ENCODE measurements at places on chromosomes 1 and 21.

- DNase-seq = no peak
Observed at GRCh38 chr1:204872262-204872881, 1.7 kb downstream of the NFASC start.

DNA sequence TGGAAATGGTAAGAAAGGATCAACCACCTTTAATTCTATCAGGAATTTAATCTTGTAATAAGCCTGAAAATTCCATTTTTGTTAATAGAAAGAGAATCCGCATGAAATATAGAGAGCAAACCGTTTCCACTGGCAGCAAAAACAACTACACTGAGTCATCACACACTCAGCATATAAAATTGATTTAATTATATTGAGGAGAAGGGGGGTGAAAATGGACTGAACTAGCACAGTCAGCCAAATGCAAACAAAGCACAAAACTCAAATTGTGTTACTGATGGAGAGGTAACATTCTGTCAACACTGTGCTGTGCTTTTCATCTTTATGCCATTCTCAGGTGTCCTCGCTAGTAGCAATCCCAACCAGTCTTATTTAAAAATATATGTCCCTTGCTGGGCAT lies 1583.9 kb downstream of the MRPL39 start:
- DNase-seq = peak; percentile 3

- no peak for DNase-seq
Observed at GRCh38 chr1:232622378-232622777, 7.6 kb downstream of the SIPA1L2 start.

- no peak for DNase-seq
Observed at GRCh38 chr1:53266038-53266437, 27.7 kb upstream of the MAGOH start.

DNA sequence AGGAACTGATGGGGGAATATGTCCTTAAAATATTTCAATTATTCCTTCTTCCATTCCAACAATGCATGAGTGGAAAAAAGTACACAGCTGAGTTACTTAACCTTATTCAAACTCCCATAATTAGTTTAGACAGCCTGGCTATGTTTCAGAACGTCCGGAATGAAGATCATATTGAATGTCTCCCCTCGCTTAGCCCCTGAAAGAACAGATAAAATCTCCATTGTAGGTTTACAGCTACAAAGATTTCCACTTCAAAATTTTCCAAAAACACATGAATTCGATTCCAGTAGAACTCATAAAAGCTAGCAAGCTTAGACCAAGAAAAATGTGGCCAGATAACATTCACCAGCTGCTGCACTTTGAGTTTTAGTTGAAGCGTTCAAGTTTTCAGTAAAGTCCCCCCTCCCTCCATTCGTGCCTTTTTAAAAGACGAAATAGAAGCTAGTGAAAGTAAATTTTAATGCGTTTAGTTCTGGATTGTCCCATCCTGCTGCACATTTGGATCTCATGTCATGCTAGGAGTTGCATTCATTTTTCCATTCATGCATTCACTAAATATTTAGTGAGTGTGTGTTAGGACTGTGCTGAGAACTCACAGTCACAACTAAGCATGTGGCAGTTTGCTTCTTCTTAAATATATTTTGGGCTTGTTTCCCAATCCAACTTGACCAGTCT lies 29.4 kb upstream of the SSX2IP start:
- no peak for DNase-seq

- no peak for DNase-seq
Observed at GRCh38 chr21:26813426-26813998, 31.7 kb downstream of the ADAMTS1 start.

GRCh38 chr1:33142483-33143064 lies 39.3 kb downstream of the TRIM62 start:
- no peak for DNase-seq

DNA sequence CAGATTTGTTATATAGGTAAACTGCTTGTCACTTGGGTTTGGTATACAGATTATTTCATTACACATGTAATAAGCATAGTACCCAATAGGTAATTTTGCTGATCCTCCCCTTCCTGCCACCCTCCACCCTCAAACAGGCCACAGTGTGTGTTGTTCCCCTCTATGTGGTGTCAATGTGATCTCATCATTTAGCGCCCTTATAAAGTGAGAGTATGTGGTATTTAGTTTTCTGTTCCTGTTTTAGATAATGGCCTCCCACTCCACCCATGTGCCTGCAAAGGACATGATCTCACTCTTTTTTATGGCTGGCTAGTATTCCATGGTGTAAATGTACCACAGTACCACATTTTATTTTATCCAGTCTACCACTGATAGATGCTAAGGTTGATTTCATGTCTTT lies 522.1 kb upstream of the LRRC7 start:
- no peak for DNase-seq

GRCh38 chr1:160629286-160630210 lies 17.3 kb downstream of the SLAMF1 start:
- DNase-seq = no peak

- DNase-seq = no peak
Observed at GRCh38 chr1:183633676-183634343, 1.8 kb downstream of the ARPC5 start.

- DNase-seq = no peak
Observed at GRCh38 chr1:201295346-201295745, 12.0 kb downstream of the PKP1 start.

- DNase-seq = no peak
Observed at GRCh38 chr21:35216996-35217395, 167.9 kb upstream of the RUNX1 start.

DNA sequence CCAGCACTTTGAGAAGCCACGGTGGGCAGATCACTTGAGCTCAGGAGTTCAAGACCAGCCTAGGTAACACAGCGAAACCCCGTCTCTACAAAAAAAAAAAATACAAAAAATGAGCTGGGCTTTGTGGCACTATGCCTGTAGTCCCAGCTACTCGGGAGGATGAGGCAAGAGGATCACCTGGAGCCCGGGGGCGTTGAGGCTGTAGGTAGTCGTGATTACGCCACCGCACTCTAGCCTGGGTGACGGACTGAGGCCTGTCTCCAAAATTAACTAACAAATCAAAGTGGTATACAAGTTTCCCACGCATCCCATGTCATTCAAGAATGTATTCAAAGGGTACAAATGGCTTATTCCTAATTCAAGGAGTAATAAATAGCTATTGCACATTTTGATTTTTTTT lies 2.4 kb downstream of the AUNIP start:
- DNase-seq = no peak

GRCh38 chr21:41627428-41627827 lies 119.5 kb upstream of the TMPRSS2 start:
- no peak for DNase-seq

DNA sequence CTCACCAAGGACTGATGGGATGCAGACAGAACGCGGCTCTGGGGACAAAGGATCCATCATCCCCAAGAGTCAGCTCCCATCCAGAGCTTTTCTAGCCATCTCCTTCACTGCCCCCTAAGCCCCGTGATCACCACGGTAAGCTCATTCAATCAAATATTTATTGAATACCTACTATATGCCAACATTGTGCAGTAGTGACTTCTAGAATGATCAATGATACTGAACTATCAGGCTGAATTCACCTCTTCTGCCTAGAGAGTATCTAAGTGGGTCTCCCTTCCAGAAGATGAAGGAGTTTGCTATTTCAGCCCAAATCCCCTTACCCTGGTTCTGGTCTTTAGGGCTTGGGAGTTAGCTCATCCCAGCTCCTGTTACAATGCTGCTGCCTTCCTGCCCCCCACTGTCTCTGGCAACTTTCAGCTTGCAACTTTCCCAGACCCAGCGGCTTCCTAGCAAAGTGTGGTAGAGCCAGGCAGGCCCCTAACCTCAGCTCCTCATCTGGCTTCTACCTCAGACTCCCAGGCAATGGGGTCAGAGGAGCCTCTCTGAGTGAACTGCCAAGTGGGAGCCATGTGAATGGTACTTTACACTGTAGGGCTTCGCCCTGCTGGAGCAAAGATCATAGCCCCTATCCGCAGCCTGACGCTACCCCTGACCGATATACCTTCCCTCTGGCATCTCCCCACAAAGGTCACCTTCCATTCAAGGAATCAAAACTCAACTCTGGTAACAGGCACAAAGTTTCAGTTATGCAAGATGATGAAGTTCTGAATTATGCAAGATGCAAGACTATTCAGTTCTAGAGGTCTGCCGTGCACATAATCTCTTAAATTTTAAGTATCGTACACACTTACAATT lies 20.9 kb downstream of the TMEM53 start:
- DNase-seq = no peak

GRCh38 chr21:40422896-40423635 lies 423.9 kb downstream of the DSCAM start:
- DNase-seq = no peak

DNA sequence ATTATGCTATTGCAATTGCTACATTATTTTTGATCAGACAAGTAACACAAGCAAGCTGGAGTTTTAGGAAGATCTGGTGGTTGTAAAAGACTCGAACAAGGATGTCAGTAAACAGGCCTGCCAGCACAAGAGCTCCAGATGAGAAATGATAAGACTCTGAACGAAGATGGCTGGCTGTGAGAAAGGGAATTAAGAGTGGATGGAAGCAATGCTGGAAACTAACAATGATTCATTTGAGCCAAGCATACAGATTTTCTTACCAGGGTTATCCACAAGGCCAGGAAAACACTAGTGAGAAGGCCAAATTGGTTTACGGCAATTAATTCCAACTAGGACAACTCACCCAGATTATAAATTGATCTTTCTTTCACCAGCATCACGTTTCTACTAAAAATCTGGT lies 54.2 kb downstream of the NRIP1 start:
- DNase-seq = no peak

- no peak for DNase-seq
Observed at GRCh38 chr1:201400212-201400851, 1.2 kb upstream of the LAD1 start.

DNA sequence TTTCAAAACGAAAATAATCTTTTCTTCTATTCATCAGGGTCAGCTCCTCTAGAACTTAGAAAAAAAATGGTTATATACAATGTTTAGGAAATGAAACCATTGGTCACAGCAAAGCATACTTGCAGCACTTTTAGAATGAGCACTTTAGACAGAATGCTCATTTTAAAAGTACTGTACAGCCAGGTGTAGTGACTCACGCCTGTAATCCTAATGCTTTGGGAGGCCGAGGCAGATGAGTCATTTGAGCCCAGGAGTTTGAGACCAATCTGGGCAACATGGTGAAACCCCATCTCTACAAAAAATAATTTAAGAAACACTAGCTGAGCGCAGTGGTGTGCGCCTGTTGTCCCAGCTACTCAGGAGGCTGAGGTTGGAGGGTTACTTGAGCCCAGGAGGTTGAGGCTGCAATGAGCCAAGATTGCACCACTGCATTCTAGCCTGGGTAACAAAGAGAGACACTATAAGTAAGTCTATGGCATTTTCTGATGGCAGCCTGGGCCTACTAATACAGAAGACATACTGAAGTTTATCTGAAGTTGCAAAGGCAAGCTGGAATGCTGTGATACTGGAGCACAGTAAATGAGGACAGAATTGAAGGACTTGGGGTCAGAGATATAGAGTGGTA lies 48.9 kb upstream of the ZNF326 start:
- no peak for DNase-seq

DNA sequence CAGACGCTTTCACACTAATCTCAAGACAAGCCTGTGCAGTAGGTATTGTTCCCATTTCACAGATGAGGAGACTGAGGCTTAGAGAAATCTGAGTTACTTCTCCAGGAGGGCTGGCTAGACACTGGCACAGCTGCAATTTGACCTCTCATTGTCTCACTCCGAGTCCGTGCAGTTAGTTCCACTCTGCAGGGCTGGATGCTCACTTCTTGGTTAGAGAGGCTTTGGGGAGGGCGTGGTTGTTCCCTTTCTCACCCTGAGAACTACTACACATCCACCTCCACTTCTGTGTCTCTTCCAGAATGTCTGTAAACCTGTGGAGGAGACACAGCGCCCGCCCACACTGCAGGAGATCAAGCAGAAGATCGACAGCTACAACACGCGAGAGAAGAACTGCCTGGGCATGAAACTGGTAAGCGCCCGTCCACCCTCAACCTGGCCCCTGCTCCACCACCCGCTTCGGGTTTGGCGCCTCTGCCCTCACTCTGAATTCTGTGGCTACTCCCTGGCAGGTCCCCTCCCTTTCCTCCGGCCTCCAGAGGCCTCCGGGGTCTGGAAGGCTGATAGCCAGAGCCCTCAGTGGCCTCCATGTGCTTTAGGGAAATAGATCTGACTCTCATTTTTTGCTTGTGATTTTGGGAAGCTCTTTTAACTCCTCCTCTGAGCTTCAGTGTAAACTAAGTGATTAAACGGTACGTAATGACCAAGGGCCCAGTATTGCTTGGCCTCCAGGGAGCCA lies 29.1 kb downstream of the EIF2D start:
- DNase-seq = no peak

- DNase-seq = peak; percentile 55
Observed at GRCh38 chr1:2046174-2046917, 3.9 kb upstream of the PRKCZ start.

GRCh38 chr21:43355266-43355924 lies 71.5 kb downstream of the SIK1 start:
- DNase-seq = no peak

DNA sequence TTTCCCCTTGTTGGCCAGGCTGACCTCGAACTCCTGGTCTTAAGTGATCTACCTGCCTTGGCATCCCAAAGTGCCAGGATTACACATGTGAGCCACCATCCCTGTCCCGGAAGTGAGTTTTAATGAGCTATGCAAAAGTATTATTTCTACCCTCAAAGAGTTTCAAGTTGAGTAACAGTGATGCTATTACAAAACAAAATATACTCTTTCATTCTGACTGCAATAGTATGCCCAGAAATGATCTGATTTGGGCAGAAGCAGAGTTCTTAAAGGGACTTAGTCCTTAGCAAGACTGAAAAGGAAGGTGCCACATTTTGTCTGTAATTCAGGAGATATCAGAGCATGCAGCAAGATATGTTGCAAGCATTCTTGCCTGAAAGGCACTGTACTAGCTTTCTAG lies 375.4 kb downstream of the NUF2 start:
- no peak for DNase-seq

DNA sequence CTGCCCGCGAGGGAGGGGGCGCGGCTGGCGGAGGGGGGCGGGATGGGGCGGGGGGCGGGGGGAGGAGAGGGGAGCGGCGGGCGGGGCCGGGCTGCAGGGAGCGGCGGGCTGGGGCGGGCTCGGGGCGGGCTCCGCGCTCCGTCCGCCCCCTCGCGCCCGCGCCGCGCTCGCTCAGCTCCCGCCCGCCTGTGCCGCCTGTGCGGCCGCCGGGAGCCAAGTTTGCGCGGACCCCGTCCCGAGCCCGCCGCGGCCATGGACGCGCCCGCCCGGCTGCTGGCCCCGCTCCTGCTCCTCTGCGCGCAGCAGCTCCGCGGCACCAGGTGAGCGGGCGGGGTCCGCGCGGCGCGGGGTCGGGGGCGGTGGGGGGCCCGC lies at the start of gene GABRD:
GABRD (plus strand) TSS at position 174 of the 372 bp plus-strand sequence; CDS start at position 253, 79 bp downstream.
- no peak for DNase-seq

DNA sequence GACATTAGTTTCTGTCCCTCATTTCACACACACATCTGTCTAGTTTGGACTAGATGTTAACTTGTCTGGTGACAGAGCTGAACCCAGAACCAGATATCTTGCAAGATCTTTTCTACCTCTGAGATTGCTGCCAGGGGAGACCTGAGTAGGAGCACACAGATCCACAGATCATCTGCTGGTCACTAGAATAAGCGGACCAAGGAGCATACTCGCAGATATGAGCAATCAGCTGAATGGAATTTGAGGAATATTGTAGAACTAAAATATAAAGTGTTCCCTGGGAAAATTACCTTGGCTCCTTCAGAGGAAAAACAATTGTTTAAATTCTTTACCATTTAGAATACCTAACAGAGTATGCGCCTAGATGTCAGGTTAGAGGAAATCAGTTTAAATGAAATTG lies 90.7 kb downstream of the TNFSF18 start:
- DNase-seq = no peak

GRCh38 chr1:36523850-36524249 lies 41.1 kb upstream of the CSF3R start:
- no peak for DNase-seq

All from SHP77 treated with DMSO at 0.1 percent for 48 hours (cell line).